ENCODE measurements at places on chromosomes 1 and 21. TPM values are rescaled to one million over a fixed set of nuclear protein-coding genes. Genes with fewer than 3 reads are reported as not detected.
A peak's percentile ranks its signal among the peaks of the same experiment; 100 is the strongest.

DNA sequence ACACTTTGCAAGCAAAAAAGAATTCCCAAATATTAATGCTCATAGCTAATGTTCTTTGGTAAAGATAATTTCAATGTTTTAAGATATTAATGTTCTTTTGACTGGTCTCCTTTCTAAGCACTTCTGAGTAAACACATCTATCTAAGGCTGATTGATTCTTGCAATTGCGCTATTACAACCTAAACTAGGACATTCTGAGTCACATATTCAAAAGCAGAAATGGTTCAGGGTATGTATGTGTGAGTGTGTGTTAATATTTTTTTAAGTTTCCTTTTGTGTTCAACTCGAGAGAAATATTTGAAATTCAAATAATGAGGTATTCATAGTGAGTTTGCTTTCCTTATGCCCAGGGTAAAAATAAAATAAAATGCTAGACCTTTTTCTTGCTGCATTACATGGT lies 203.6 kb upstream of the GRIK3 start:
- no peak for DNase-seq

DNA sequence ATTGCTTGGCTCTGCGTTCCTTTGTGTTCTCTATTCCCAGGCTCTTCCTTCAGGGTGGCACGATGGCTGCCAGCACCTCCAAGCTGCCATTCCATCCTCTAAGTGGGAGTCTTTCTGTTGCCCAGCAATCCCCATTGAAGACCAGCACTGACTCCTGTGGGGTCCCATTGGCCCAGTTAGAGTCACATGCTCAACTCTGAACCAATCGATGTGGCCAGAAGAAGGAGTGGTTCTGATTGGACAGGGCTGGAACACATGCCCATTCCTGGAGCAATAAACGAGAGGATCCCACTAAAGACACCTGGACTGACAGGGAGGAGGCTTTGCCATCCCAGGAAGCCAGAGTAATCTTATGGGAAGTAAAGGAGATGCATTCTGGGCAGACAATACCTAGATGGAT lies 97.2 kb upstream of the IGSF21 start:
- no peak for DNase-seq

- peak; percentile 54 for DNase-seq
These were observed 28.4 kb downstream of the PARK7 start for GRCh38 chr1:7989762-7990428.

GRCh38 chr1:64265141-64265540 lies 61.7 kb downstream of the UBE2U start:
- no peak for DNase-seq

- DNase-seq, result no peak
These were observed 369.4 kb downstream of the KCNH1 start for GRCh38 chr1:210764536-210764935.

GRCh38 chr1:221725735-221726672 lies 15.9 kb downstream of the DUSP10 start:
- DNase-seq, result no peak

- DNase-seq, result no peak
These were observed at the start of gene KCNJ10 for GRCh38 chr1:160069460-160070231. KCNJ10 (minus strand) TSS chr1:160070160; CDS start chr1:160042532, 27,628 bp downstream.

- no peak for DNase-seq
These were observed 34.6 kb downstream of the STXBP3 start for GRCh38 chr1:108780937-108781574.

GRCh38 chr1:17574516-17574915 lies 35.0 kb downstream of the ARHGEF10L start:
- DNase-seq, result no peak

- no peak for DNase-seq
These were observed 3.5 kb downstream of the SLC66A1 start for GRCh38 chr1:19315378-19316198.

DNA sequence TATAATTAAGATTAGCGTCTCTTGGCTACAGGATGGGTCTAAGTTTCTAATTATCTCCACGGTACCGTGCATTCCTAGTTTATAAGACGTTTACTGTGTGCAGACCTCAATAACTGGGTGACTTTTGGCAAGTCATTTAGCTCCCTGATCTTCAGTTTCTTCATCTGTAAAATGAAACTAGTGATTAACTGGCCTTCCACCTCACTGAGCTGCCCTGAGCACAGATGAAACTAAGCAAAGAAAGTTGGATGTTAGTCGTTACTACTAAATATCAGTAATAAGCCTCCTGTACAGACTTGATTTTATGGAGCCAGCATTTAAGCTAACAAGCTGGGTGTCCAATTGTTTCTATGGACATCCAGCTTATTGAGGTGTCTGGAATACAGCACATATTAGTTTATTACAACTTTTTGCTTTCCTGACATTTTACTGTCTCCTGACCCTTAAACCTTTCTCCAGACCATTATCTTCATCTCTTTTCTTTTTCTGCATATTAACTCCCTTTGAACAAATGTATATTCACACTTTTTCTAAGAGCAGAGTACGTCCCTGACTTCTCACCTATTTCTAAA lies 1.1 kb downstream of the CR2 start:
- no peak for DNase-seq

DNA sequence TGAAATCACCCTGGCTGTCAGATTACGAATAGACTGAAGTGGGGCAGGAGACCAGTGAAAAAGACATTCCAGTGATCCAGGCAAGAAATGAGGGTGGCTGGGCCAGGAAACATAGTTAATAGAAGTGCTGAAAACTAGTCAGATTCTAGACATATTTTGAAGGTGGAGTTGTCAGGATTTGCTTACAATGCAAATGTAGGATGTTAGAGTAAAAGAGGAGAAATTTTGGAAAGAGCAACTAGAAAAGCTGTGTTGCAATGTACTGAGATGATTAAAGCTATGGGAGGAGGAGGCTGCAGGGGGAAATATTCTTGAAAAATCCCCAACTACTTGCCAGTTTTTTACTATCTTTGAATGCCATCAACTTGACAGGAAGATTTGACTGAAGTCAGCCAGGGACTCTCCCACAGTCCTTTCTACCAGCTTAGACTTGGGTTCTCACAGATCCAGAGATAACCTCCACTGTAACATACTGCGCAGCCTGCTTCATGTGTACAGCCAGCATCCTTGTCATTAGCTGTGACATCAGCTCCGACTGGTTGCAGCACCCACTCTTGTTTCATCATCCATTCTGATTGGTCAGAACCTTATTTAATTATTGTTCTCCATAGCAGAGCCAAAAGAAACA lies 109.7 kb downstream of the TSEN15 start:
- DNase-seq, result peak; percentile 41

- DNase-seq, result no peak
These were observed 156.9 kb downstream of the EDEM3 start for GRCh38 chr1:184597650-184598357.

DNA sequence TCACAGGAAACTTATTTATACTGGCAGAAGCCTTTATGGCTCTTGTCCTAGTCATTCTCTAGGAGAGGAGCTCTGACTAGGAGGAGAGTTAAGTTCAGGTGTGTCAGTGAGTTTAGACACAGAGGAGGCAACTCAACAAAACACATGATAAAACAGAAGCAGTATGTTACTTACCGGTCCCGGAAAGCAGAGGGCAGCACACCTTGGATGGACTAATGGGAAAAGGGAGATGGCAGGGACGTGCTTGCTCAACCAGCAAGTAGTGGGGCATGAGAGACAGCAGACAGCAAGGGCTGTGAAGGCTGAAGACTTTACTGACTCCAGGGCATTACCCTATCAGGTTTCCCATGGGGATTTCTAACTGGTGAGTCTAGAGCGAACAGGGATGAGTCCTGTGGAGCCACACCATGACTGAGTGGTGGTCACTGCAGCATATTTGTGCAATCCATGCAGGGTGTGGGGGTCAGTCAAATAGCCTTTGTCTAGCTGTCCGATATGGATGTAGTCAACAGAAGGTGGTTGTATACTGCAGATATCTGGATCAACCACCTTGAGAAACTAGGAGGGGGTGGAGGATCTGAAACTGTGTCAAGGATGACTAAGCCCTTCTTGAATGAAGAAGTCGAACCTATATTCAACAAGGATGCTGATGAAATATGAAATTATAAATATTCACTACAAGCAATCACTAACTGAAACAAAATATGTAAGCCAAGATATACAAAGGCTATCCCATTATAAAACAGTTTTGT lies 596.3 kb upstream of the CHRM3 start:
- DNase-seq, result no peak

GRCh38 chr1:212009561-212009960 lies 25.8 kb downstream of the INTS7 start:
- no peak for DNase-seq

DNA sequence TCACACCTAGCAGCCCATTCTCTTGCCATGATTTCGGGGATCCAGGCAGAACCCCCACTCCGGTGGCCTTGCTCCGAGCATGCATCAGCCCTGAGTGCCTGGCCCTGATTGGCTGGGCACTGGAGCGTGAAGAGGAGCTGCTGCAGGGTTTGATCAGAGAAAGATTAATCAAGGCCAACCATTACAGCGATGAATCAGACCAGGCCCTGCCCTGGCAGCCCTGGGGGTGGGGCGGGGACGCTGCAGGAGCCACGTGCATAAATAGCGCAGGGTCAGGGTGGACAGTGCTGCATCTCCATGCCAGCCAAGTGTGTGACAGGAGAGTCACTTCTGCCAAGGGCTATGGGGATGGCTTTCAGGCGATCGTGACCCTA lies 3.4 kb upstream of the FAM131C start:
- no peak for DNase-seq

LRRC38 gene
- total RNA-seq, result not detected

MCOLN3 gene
- 1.7 TPM for total RNA-seq

DPT gene
- total RNA-seq, result 25.1 TPM

ZFYVE9 gene
- total RNA-seq, result 18.4 TPM

TRIM45 gene
- total RNA-seq, result 16.4 TPM

UTS2 gene
- not detected for total RNA-seq

RSPO1 gene
- not detected for total RNA-seq

KIAA1614 gene
- 7.1 TPM for total RNA-seq
